Dermis lymphatic vessel endothelial cell (primary cell): ENCODE measurements at places on chromosomes 13 and 19. TPM values are rescaled to one million over a fixed set of nuclear protein-coding genes. Genes with fewer than 3 reads are reported as not detected.

PROZ gene
- not detected in 2 replicates for total RNA-seq

ETFB gene
- total RNA-seq: 82.4 and 84.5 TPM in 2 replicates

PLIN5 gene
- 23.5 and 27.5 TPM in 2 replicates for total RNA-seq

NUFIP1 gene
- 1.3 and 2.0 TPM in 2 replicates for total RNA-seq

CGB2 gene
- total RNA-seq: not detected in 2 replicates
